ENCODE measurements at places on chromosomes 13 and 19.

GRCh38 chr13:52158629-52159158 is 703 bp downstream of the NEK3 start:
- no peak for DNase-seq

GRCh38 chr13:35630551-35631275 is 154.2 kb upstream of the MAB21L1 start:
- DNase-seq = peak; percentile 23

GRCh38 chr19:46487802-46488445 is 7.7 kb downstream of the PNMA8B start:
- DNase-seq = no peak

- no peak for DNase-seq
Observed at GRCh38 chr13:99277629-99278028, 19.4 kb upstream of the GPR18 start.

DNA sequence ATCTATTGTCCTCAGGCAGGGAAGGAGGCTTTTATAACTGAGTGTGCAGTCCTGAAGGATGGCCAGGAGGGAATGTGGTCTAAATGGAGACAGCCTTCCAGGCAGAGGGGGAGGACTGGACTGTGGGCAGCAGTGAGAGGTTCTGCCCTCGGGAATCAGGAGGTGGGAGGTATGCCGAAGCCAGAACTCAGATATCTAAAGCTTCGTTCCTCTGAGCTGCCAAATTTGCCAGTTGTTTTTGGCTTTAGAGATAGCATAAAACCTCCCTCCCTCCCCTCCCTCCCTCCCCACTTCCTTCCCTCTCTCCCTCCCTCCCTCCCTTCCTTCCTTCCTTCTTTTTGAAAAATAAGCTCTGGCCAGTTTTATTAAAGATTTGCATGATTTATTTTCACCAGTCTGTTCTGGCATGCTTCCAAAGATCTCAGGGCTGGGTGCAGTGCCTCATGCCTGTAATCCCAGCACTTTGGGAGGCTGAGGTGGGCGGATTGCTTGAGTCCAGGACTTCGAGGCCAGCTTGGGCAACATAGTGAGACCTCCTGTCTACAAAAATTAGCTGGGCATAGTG is 2.4 kb downstream of the MEDAG start:
- DNase-seq = no peak
